MCF 10A (cell line): ENCODE measurements at places on chromosomes 2 and 18. TPM values are rescaled to one million over a fixed set of nuclear protein-coding genes. Genes with fewer than 3 reads are reported as not detected.

Gene ZBTB7C
- total RNA-seq: 0.42 and 0.69 TPM in 2 replicates

Gene UPP2
- not detected in 2 replicates for total RNA-seq

Gene TSPYL6
- total RNA-seq: not detected in 2 replicates

Gene MYOM1
- total RNA-seq: 0.21 and 0.88 TPM in 2 replicates

Gene TUBA3E
- total RNA-seq: not detected in 2 replicates

Gene CHRNG
- not detected in 2 replicates for total RNA-seq

Gene SCN3A
- total RNA-seq: not detected in 2 replicates

Gene GPR75
- total RNA-seq: 4.0 and 5.2 TPM in 2 replicates
